ENCODE measurements at places on chromosomes 1 and 21.

DNA sequence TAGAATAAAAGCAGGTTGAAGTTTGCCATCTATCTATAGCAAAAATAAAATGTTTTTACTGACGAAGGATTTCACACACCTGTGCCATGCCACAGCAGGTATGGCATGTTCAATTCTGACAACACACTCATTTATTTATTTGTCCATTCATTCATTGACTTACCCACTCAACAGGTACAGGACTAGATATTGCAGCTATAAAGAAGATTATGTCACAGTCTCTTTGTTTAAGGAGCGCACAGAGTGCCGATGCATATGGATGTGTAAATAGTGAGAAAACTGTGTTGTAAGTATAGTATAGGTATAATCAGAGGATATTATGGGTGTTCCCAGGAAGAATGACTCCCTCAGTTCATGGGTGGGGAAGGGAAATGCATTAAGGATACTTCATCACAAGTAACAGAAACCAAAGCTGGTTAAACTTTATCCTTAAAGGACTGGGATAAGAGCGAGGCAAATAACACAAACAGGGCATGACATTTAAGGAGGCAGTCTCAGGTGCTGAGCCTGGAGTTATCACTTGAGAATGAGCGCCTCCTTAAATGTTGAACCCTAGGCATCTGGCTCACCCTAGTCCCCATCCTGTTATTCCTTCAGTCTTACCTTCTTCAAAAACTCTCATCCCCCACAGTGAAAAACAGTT, 7.9 kb upstream of the ZRANB2 start:
- DNase-seq = no peak

DNA sequence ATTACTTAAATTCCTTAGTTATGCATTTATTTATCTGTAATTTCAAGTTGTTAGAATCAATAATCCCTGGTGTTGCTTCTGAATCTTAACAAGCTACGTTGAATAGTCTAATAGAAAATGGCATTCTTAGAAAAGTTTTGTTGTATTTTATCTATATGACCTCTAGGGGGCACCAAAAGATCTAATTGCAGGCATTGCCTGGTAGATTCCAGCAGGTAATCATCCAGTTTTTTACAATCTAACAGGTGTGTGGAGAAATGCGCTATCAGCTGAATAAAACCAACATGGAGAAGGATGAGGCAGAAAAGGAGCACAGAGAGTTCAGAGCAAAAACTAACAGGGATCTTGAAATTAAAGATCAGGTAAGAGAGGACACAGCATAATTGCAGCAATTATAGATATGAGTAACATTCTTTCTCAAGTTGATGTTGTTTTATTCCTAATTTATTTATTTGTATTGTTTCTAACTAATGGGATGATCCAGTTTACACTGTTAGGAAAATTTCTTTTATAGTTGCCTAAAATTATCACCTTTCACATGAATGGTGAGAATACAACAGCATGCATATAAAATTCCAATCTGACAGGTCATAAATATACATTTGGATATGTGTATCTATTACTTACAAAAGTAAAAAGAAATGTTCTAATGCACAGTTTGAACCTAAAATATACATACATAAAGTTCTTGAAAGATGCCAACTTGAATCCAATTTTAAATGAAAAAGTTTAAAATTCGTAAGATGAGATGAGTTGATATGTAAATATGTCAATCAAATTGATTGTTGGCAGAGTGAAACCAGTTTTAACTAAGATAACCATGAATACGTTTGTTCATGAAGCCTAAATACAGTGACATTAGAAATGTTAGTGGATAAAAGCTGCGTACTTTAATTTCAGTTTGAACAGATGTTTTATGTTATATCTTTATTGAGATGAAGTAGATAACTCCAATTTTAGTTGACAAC, 88.4 kb downstream of the SDCCAG8 start:
- no peak for DNase-seq

DNA sequence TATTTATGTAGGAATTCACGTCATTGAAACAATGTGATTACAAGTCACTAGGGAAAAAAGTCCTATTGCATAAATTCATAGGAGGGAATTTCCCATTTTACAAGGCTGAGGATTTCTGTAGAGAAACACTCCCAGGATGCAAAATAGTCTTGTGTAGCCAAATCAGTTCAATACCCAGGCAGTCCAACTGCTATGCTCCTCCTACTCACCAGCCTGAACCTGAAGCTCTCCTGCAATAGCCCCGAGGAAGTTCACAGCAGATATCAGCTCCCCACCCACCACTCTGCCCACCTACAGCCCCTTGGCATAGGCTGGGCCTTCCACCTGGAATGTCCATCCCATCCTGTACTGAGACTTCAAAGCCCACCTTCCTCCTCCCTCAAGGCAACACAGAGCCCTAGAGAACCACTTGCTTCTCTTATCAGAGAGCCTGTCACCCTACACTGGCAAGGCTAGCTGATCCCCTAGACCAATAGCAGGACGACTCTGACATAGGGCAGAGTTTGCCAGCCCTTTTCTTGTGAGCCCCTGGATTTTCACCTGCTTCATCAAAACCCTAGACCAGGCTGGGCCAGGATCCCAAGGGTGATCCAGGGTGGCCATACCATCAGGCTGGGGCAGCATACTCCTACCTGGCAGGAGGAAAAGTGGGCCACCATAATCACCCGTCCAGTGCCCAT, 1.5 kb downstream of the LSS start:
- DNase-seq = no peak

- DNase-seq = peak; percentile 16
These were observed 945 bp upstream of the WNT9A start for GRCh38 chr1:227948493-227949260.

DNA sequence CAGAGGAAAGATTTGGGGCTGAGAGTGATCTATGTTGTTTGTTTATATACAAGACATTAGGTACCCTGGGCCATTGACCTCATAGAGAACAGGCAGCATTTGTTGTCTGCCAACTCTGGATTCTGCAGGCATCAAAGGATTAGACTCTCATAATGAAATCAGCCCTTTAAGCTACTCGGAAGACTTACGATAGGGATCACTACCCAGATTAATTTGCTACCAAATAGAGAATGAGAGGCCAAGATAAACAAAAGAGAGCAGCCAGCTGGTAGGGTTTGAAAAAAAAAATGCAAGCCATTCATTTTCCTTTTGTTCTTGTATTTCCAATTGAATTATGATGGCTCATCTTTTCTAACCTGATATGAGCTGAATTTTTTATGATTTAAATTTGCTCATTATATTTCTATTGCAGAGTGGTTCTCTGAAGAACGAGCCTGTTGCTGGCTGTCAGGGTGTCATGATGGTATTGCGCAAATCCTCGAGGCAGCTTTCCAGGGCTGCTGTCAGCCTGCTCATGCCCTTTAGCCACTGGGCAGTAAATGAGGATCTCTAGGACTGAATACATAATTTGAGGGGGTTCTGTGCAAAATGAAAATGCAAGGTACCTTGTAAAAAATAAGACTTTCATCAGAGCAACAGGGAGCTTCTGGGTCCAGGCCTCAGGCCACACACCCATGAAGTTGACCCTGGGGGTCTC, 116.4 kb upstream of the KCNJ15 start:
- DNase-seq = no peak

DNA sequence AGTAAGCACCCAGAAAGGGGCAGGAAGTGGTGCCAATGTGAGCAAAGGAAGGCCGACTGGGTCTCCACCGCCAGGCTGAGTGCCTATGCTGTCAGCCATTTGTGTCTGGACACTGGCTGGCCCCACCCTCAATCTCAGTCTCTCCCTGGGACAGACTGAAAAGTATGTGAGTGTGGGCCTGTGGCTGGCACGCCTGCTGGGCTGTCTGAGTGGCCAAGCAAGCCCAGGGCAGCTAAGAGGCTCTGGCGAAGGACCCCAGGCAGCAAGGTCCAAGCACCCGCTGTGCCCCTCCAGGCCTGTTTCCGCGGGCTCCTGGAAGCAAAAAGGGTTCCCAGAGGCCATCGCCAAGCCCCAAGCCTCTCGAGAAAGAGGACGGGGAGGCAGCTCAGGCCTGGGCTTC, 93.3 kb upstream of the VAMP3 start:
- DNase-seq = no peak

GRCh38 chr21:27108228-27108627, 141.3 kb upstream of the ADAMTS5 start:
- no peak for DNase-seq

DNA sequence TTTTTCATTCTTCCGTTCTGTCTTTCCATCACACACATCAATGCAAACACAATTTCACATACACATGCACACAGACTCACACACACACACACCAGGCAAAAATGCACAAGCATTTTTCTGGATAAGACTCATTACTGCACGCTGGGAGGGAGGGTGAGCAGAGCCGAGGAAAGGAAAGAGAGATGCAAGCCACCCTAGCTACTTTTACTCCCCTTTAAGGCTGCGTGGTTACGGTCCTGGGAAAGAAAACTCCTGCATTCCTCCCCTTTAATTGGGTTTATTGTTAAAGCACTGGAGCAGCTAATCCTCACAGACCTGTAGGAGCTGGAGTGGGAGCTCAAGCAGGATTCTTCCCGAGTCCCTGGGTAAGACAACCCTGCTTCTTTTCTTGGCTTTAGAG, at the start of gene CAMK1G:
TSS of gene CAMK1G (plus strand) at position 307 of the 400 bp plus-strand sequence. CDS start 11,270 bp downstream, outside the sequence.
- no peak for DNase-seq

DNA sequence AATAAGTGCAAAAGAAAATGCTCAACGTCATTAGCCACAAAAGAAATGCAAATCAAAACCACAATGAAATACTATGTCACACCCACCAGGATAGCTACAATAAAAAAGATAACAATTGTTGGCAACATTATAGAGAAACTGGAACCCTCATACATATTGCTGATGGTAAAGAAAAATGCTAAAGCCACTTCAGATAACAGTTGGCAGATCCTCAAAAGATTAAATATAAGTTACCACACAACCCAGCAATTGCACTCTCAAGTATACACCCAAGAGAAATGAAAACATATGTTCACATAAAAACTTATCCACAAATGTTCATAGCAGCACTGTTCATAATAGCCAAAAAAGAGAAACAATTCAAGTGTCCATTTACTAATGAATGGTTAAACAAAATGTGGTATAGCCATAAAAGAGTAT, 20.7 kb downstream of the TRIM33 start:
- no peak for DNase-seq

- no peak for DNase-seq
These were observed 43.7 kb downstream of the DISP3 start for GRCh38 chr1:11522400-11523235.

DNA sequence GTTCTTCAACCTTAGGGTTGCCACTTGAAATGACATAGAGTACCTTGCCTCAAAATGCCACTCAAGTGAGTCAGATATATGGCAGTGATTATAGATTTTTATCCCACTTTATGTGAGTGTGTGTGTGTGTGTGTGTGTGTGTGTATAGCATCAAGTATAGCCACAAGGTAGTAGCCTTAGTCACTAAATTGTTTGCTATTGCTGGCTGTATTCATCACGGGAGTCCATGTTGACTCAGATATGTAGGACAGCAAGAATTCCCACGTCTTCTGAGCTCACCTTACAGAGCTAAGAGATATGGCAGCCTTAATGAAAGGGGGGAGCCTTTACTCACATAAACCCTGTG, 9.3 kb downstream of the ETS2 start:
- DNase-seq = no peak

DNA sequence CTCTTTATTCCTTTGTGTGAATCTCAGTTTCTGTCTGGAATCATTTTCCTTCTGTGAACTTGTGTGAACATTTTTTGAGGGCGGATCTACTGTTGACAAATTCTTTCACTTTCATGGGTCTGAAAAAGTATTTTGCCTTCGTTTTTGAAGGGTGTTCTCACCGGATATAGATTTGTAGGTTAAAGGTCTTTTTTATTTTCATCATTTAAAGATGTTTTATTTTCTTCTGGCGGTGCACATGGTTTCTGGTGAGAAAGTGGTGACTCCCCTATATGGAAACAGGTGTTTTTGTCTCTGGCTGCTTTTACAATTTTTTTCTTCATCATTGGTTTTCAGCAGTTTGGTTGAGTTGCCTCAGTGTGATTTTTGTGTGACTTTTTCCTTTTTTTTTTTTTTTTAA, 94.9 kb downstream of the DYRK1A start:
- no peak for DNase-seq

- DNase-seq = peak; percentile 45
These were observed 78.9 kb upstream of the AK4 start for GRCh38 chr1:65069011-65069565.

- DNase-seq = no peak
These were observed 428.4 kb upstream of the B3GALT2 start for GRCh38 chr1:193614817-193615216.

DNA sequence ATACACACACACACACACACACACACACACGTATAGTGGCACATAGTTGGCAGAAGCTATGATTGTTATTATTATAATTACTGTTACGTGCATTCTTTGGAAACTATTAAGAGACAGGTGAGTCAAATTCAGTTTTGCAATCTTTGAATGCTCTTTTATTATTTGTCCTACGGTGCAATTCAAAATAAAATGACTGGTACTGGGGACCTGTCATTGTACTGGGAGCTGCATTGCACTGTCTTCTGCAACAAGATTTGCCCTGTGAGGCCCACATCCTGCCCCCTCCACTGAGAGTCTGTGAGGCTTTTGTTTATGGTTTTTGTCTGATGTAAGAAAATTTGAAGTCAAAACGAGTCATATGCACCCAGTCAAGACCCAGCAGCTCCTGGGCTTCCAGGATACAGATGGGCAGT, 1.9 kb downstream of the LY9 start:
- DNase-seq = peak; percentile 59

- no peak for DNase-seq
These were observed 90.7 kb downstream of the GALNT2 start for GRCh38 chr1:230157420-230158390.

GRCh38 chr1:42924851-42925760, 33.6 kb downstream of the SLC2A1 start:
- no peak for DNase-seq

- DNase-seq = no peak
These were observed 38.8 kb upstream of the FAM3B start for GRCh38 chr21:41277846-41278245.

DNA sequence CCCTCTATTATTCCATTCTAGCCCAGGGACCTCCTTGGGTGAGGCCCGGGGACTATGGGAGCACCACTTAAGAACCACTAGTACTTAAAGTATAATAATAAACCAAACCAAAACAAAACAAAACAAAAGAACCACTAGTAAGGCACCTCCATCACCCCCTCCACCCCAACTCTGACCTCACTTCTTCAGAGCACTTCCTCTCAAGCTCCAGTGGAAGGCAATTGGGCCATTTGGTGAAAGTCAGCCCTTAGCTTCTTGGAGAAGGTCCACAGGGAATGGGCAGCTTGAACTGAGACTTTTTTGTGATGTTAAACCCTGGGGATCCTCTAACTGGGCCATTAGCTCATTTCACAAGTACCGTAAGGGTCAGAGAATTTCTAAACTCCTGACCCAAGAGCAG, 237.3 kb downstream of the RHOU start:
- DNase-seq = no peak

DNA sequence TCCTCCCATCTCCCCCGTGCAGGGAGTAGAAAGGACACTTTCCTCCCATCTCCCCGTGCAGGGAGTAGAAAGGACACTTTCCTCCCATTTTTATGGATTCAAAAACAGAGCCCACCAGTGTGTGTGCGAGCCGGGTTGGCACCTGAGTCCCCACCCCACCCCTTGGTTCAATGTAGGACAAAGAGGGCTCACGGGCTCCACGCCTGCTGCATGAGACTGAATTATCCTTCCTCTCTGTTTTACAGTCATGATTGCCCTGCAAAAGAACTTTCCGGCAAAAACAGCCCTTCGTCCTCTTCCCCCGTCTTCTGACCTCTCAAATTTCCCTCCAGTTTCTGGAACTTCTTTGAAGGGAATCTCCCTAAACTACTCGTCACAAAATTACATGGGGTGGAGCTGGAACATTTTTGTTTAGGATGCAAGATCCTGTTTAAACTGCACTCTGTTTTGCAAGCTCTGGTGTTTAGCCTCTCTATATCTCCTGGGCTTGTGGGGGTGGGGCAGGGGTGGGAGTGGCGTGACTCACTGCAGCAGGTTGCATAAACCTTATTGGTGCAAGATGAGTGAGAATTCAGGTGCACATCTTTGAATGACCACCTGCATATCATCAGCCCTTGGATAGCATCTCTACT, 99.8 kb downstream of the PSMG1 start:
- no peak for DNase-seq

Measured in activated T-cell treated with anti-CD3 and anti-CD28 coated beads, Interleukin-2, amount 50 U/mL, for 1 hour (primary cell).